ENCODE measurements at places on chromosomes 2 and 18. TPM values are rescaled to one million over a fixed set of nuclear protein-coding genes. Genes with fewer than 3 reads are reported as not detected.

Gene LAPTM4A
- 309 TPM for total RNA-seq

Gene ANAPC1
- 46.3 TPM for total RNA-seq

Gene UGT1A10
- total RNA-seq = not detected

Gene ANKZF1
- 16.8 TPM for total RNA-seq

Gene PFN4
- 1.3 TPM for total RNA-seq

Gene DUSP19
- total RNA-seq = 1.2 TPM
